ENCODE measurements at places on chromosomes 16 and 17. TPM values are rescaled to one million over a fixed set of nuclear protein-coding genes. Genes with fewer than 3 reads are reported as not detected.
A peak's percentile ranks its signal among the peaks of the same experiment; 100 is the strongest.

Gene SLFN14
- not detected for total RNA-seq

Gene TMEM98
- total RNA-seq = 6.1 TPM

Gene KRTAP3-1
- not detected for total RNA-seq

DNA sequence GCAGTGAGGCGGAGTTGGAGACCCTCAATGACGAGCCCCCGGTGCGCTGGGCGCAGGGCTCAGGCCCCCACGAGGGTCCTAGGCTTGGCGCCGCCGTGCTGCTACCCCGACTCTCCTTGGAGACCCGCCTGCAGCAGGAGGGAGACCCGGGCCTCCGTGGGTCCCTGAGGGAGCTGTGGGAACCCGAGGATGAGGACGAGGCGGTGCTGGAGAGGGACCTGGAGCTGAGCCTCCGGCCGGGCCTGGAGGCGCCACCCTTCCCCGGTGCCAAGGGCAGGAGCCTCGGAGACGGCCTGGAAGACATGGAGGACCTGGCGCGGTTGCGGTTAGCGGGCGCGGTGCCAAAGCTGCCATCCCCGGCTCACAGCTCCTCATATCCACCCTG, 2.3 kb downstream of the MYO15B start:
- peak; percentile 30 for DNase-seq

- DNase-seq = no peak
These were observed 14.9 kb downstream of the TMEM114 start for GRCh38 chr16:8575399-8575798.

DNA sequence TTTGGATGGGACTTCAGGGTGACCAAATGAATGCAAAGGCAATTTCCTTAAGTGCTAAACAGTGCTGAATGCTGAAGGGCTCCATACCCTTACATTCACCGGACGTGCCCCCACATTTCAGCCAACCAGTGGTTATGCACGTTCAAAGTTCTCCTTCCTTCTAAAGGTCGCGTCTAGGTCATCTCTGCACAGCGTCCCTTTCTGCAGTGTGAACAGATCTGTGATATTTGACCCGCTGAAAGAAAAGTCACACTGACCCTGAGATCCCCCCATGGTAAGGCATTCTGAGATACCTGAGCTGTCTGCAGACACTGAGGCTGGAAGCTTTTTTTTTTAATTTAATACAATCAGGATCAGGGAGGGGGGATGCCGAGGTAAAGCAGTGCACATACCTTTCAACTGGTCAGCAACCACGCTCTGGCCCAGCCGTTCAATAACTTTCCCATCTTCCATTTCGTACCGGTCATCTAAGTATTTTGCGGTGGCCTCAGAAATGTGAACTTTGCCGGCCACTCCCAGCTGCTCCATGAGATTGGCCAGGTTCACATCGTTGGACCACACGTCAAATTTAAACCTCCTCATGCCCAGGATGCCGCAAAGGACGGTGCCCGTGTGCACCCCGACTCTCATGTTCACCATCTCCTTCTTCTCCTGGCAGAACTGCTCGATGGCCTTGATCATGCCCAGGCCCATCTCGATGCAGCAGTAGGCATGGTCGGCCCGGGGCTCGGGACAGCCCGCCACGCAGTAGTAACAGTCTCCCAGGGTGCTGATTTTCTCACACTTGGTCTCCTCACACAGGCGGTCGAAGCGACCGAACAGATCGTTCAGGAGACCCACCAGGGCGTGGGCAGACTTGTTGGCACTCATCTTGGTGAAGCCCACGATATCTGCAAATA, 2.6 kb downstream of the ADCY9 start:
- peak; percentile 32 for DNase-seq

DNA sequence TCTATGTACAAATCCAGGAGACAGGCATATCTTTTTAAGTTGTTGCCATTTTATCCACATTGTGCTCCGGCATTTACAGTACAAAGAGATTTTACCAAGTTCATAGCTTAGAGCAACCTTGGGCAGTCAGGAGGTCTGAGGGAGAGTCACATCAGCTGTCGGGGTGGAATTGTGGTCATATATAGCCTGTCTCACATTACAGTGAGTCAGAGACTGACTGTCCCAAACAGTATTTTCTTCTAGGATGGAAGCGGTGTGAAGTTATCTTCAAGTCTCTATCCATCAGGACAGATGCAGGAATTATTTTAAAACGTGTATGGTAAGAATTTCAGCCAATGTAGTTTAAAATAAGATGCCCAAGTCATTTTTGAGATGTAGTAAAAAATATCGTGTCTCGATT, 53.0 kb downstream of the GPRC5B start:
- no peak for DNase-seq

GRCh38 chr17:39625198-39625785, 1.5 kb upstream of the PPP1R1B start:
- DNase-seq = no peak

- no peak for DNase-seq
These were observed 35.9 kb downstream of the ABCA10 start for GRCh38 chr17:69192754-69193153.

DNA sequence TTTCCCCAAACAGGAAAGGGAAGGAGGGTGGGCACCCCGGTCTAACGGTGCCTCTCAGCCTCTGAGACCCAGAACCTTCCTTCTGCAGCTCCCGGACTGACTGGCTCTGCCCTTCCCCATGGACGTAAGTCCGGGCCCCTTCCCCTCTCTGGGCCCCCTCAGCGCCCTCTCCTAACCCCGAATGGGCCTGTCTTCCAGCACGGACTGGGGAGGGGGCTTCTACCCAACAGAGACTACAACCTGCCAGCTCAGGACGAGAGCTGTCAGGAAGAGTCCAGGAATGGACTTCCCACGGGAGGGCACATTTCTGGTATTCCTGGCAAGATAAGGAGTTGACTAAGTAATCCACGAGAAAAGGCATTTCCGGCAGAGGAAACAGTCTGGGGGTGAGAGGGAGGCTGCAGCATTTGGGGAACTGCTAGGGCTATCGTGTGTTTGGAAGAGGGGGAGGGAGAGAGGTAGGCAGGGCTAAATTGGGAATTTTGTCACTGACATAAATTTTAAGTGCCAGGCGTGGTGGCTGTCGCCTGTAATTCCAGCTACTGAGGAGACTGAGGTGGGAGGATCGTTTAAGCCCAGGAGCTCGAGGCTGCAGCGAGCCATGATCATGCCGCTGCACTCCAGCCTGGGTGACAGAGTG, 12.1 kb upstream of the ALDOA start:
- no peak for DNase-seq
